ENCODE measurements at places on chromosomes 3 and 15.
A peak's percentile ranks its signal among the peaks of the same experiment; 100 is the strongest.

DNA sequence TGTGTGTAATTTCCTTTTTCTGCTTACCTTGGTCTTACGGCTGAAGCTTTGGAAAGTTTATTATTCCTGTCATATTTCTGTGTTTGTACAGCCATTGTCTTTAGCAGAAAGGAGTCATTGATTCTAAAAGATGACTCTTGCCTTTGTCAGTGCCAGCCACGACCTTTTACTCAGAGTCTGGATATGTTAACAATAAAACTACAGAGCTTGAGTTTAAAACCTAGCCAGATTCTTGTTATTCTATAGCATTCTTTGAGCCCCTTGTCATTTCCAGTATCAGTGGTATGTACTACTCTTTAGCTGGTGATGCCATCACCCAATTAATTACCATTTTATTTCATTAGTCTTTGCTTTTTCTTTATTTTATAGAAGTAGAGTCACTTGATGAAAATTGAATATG, 142.4 kb downstream of the TCF12 start:
- no peak for DNase-seq

DNA sequence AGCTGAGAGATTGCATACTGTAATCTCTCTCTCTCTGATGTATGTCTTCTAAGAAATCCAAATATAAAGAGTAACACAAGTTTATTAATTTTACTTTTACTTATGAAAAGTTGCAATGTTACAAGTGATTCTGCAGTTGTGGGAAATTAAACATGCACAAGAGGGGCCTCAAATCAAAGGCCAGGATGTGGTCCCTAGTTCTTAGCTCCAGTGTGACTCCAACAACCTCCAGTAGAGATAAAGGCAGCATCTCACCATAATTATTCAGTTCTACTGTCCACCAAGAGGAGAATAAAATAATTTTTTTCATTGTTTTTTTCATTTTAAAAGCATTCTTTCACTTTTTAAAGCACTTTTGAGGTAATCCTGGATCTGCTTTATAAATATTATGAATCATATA, 223.3 kb downstream of the RAP2B start:
- no peak for DNase-seq

GRCh38 chr3:82641701-82642100, 880.3 kb upstream of the GBE1 start:
- no peak for DNase-seq

GRCh38 chr15:52527911-52528563, 643 bp downstream of the MYO5A start:
- DNase-seq, result peak; percentile 53

GRCh38 chr15:37135225-37135624, 34.9 kb upstream of the MEIS2 start:
- no peak for DNase-seq

DNA sequence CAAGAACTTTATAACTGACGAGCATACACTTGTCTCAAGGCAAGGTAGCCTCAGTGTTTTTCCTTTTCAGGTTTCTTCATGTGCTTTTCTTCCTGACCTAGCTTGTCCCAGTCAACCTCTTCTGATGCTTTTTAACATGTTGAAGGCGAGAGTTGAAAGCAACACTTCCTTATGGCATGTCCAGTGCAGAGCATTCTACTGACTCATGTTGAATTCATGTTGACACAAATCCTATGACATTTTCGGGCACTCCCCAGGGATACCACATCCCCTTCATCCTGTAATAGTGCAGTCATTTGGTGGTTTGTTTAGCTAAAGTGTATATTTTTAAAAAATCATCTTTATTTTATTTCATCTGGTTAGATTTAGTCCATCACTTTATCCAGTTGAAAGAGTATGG, 75.9 kb upstream of the CBLB start:
- no peak for DNase-seq

GRCh38 chr3:157695103-157695502, 191.9 kb upstream of the VEPH1 start:
- DNase-seq, result no peak

DNA sequence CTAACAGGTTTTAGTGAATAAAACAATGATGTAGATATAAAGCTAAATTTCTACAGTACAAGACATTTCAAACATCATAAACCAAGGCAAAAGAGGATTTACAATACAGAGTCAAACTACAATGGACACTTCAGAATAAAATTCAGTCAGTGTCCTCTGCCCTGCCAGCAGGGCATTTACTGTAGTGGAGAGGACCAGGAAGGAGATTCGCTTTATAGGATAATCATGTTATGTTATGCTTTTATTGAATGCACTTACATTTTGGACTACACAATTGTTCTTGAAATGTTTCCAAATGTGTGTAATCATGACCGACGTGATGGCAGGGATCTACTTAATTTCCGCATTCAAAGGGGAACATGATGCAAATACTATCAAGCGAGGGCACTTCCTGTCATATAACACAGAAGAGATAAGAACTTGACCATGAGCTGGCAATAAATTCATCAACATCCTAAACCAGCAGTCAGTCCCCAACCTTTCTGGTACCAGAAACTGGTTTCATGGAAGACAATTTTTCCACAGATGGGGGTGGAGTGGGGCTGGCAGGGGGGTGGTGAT, 925.6 kb downstream of the FHIT start:
- DNase-seq, result no peak

DNA sequence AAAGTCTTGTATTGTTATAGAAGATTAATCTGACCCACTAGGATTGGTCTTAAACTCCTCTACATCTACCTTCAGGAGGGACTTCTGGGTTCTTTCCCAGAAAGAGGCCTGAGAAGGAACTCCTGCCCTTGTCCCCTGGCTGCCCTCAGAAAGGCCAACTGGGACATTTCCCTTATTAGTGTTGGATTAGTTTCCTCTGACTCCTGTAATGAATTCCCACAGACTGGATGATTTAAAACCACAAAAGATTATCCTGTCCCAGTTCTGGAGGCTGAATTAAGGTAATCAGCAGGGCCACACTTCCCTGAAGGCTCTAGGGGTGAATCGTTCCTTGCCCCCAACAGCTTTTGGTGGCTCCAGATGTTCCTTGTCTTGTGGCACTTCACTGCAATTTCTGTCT, 102.8 kb upstream of the NMNAT3 start:
- DNase-seq, result no peak

DNA sequence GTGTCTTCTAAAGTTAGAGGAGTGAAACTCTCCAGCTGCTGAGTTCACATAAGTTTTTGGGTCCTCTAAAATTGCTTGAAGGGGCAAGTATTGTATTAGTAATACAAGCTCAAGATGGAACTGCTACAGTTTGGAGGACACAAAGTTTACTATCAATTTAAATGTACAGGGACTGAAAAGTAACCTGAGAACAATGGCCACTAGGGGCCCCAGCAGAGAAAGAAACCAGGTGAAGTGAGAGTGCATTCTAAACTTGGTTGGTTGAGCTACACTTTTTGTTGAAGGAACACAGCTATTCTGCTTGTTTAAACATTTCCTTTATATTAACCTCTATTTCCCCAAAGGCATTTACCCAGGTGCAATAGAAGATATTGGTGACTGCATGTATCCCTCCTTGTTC, 755.5 kb downstream of the GBE1 start:
- DNase-seq, result no peak

GRCh38 chr15:96038131-96038530, 292.4 kb upstream of the NR2F2 start:
- DNase-seq, result no peak

DNA sequence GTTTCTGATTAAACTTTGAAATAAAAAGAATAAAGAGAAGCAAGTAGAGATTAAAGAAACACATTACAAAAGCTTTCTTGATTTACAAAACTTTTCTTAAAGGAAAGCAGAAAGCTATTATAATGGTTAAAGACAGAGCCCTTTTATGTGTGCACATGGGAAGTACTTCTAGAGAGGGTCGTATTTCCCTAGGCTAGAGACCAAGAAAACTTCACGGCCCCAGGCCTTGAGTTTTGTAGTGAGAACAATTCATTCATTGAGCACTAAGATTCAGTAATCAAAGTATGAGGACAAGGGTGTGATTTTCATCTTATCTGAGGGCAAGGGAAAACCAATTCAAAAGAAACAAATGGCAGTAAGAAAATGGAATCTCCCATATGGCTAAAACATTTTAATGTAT, 854.1 kb downstream of the ROBO1 start:
- DNase-seq, result no peak

- DNase-seq, result no peak
These were observed 83.2 kb downstream of the RAB11A start for GRCh38 chr15:65952391-65953053.

GRCh38 chr3:32919920-32920319, 31.5 kb upstream of the CCR4 start:
- no peak for DNase-seq

GRCh38 chr15:31401282-31401681, 74.6 kb downstream of the KLF13 start:
- DNase-seq, result no peak

GRCh38 chr3:125220183-125220582, 7.6 kb upstream of the SLC12A8 start:
- no peak for DNase-seq

GRCh38 chr3:122019493-122019892, 2.6 kb downstream of the ILDR1 start:
- DNase-seq, result no peak

- peak; percentile 46 for DNase-seq
These were observed 54.4 kb upstream of the TLE3 start for GRCh38 chr15:70152070-70152480.

GRCh38 chr3:57350271-57350670, 57.8 kb upstream of the ASB14 start:
- DNase-seq, result no peak

DNA sequence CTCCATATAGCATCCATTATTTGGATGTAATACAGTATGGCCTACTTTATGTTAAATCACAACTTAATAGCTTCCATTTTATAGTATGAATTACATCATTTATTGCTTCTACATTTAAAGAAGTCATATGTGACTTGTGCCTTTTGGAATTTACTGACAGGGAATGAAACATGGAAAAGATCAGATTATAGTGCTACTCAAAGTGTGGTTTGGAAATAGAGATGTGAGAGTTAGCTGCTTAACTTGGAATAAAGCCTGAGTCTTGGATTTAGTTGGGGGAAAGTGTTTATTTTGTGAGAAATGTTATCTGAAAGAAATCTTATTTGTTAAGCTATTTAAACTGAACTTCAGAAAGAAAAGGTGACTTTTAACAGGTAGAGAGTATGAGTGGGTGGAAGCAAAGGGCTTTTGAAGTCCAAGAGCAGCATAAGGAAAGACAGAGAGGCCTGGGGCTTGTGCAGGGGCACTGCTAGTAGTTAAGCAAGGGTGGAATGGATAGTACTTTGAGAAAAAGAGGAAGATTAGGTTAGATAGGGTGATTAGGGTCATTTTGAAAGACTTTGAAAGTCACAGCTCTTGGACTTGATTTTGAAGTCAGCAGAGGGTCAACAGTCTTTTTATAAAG, 60.5 kb downstream of the SLMAP start:
- DNase-seq, result no peak

DNA sequence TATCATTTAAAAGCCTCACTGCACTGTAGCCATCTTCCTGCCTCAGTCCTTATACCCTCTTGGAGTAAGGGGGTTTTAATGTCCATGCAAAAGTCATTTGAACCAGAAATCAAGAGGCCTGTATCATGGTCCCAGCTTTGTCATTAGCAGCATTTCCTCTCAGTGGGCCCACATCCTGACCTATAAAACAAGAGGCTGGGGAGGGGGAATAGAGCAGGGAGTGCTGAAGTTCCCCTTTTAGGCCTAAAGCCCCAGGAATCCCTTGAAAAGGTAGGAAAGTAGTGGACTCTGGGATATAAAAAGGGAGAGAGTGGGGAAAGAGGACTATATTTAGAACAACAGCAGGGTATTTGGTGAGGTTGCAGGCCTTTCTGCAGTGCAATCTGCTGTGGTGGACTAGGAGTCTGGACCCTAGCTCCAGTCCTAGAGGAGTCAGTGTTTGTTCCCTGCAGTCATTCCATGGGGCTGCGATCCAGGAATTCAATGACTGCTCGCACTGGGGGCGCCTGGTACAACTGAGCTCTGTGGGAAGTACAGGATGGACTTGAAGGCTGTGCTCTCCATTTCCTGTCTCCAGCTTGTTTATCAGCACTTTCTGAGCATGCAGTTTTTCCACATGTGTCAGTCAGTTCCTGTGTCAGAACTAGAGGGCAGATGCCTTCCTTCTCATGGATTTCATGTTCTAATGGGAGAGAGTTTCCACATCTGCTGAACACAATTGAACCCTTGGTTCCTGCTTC, 46.8 kb downstream of the PDHB start:
- peak; percentile 57 for DNase-seq

- DNase-seq, result no peak
These were observed 109.6 kb upstream of the ARHGEF3 start for GRCh38 chr3:56911363-56911762.

- no peak for DNase-seq
These were observed 6.5 kb downstream of the EPHB3 start for GRCh38 chr3:184567946-184568559.

GRCh38 chr3:46213201-46213600, 5.1 kb upstream of the CCR1 start:
- no peak for DNase-seq

DNA sequence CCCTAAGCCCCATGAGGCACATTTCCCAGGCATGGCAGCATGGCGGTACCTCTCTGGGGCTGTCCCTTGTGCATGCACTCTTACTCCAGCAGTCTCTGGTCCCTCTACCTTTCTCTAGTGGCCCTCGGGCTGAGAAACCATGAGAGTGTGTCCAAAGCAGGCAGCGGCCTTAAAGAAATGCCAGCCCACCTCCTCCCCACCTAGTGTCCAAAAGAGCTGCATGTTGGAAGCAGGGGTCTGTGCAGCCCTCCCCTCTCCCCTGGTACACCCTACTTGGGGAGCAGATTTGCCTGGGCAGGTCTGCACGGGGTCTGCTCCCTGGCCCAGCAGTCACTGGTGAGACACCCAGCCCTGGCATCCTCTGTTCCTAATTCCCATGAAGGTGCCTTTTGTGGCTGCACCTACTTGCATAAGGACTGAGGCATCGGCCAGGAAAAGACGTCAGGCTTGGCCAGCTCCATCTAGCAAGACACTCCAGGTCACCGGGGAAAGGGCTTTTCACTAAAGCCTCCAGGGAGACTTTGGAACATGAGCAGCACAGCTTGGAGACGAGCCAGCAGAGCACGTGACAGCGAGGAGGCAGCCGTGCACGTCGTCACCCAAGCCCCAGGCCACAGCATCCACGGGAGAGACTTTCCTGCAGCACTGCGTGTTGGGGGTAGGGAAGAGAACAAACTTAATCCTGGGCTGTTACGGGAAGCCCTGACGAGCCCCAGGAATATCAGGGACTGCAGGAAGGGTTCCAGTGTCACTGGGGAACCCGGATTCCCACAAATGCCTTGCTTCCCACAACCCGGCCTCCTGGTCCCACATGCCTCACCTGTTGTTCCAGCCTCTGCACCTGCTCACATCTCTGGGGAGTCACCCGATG, 38.8 kb downstream of the TM2D3 start:
- DNase-seq, result peak; percentile 92

DNA sequence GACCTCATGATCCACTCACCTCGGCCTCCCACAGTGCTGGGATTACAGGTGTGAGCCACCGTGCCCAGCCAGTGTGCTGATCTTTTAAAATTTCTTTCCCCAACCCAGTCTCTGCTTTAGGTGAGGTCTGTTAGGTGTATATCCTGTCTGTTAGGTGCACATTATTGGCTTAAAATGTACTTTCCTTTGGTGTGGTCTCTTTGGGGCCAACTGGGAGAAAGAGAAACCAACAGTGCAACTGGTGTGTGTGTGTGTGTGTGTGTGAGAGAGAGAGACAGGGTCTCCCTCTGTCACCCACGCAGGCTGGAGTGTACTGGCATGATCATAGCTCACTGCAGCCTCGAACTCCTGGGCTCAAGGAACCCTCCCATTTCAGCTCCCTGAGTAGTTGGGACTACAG, 50.3 kb upstream of the GNB5 start:
- DNase-seq, result no peak

GRCh38 chr3:81793410-81793809, 32.0 kb upstream of the GBE1 start:
- DNase-seq, result no peak

- no peak for DNase-seq
These were observed 70.5 kb upstream of the BOC start for GRCh38 chr3:113140876-113141275.

All from right lobe of liver (tissue), 6 donors.